Spinal cord (tissue), 10 donors: ENCODE measurements at places on chromosomes 3 and 15. TPM values are rescaled to one million over a fixed set of nuclear protein-coding genes. Genes with fewer than 3 reads are reported as not detected.

GRCh38 chr3:111335512-111336303, 206.3 kb upstream of the CD96 start:
- DNase-seq, result no peak
- H3K27ac ChIP-seq, result no peak overlapping the region
- H3K27me3 ChIP-seq, result no peaks in the 10 kb centered on the region
- H3K4me1 ChIP-seq, result no peaks in the 10 kb centered on the region

The DUOX1 gene
- total RNA-seq, result under 0.01 TPM

The CHRFAM7A gene
- total RNA-seq, result 9.0 TPM

DNA sequence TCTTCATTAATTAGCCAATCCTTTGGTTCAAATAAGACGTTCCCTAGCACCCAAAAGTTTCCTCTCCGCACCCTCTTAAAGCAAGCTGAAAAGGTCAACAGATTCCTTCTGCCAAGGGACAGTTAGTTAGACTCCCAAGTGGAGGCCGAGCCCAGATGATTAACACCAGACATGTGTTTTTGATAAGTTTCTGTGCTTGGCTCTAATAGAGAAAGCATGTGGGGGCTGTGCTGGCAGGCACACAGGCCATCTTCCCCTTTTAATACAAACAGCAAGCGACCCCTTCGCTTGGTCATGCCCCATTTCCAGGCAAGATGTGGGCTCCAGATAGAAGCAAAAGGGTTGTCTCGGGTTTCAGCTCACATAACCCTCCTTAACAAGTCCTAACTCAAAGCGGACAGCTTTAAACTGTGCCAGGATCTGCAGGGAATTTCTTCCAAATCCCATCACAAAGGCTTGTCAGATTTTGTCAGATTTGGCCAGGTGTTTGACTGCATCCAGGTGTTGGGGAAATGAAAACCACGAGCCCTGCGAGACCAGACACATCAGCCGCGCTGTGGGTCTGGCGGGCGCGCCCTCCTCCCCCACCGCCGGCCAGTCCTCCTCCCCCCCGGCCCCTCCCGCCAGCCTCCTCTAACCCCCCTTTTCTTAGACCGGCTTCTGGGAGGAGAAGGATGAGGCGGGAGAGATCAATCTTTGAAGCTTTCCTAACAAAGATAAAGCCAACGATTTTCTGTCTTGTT, 3.3 kb downstream of the HES1 start:
- DNase-seq, result no peak
- peaks cover 55% of the 10 kb centered on the region for H3K4me1 ChIP-seq
- H3K27ac ChIP-seq, result peak overlapping the region; percentile 78
- H3K27me3 ChIP-seq, result peaks cover 49% of the 10 kb centered on the region

DNA sequence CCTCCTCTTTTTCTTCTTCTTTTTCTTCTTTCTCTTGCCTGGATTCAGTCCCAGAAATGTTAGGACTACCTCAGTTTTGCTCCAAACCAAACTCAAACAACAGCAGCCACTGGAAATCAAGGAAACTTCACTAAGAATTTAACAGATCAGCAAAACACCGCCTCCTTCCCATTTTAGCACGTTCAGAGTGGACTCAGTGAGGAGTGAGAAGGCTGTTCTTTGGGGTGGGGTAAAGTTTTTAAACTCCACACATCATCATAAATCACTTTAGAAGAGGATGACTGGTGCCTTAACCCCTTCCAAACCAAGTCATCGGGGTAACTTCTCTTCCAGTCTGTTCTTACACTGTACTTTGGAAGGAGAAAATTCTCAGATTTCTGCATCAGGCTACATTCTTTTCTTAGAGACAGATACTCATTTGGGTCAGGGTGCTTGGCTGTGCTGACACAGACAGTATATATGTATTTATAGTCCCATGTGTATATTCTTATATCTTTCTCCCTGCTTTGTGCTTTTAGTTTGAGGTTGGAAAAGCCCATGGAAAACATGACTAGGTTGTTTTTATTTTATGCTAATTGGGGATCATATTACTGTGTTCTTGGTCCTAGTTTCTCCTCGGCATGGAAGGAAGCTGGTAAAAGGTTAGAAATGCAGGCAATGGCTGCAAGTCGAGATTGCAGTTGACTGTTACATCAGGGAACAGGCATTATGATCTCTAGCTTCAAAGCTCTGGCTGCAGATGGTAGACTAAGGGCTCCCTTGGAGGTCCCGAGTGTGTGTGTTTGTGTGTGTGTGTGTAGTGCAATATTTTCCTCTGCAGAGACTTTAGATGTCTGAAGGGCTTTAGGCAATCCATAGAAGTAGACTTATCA, at the start of gene CCDC80:
Gene CCDC80 (minus strand): TSS at position 214 of the 872 bp plus-strand sequence. CDS start 1,238 bp downstream, outside the sequence.
- H3K27ac ChIP-seq, result peak within 1 kb of the TSS; percentile 95
- peak; percentile 60 for DNase-seq
- peaks cover 8% of the 10 kb centered on the region for H3K36me3 ChIP-seq
- no peaks in the 10 kb centered on the region for H3K27me3 ChIP-seq
- peaks cover 28% of the 10 kb centered on the region for H3K4me1 ChIP-seq

- no peak for DNase-seq
- no peaks in the 10 kb centered on the region for H3K36me3 ChIP-seq
- no peaks in the 10 kb centered on the region for H3K4me1 ChIP-seq
- no peaks in the 10 kb centered on the region for H3K27me3 ChIP-seq
- H3K27ac ChIP-seq, result no peak overlapping the region
These were observed 28.9 kb downstream of the CSTA start for GRCh38 chr3:122353893-122354401.

The CCR9 gene
- total RNA-seq, result 2.0 TPM
